Heart left ventricle (tissue), 16 donors: ENCODE measurements at places on chromosomes 12 and 14. TPM values are rescaled to one million over a fixed set of nuclear protein-coding genes. Genes with fewer than 3 reads are reported as not detected.

Gene OR4Q3
- not detected for total RNA-seq

Gene DNAJC22
- 0.50 TPM for total RNA-seq

Gene MYO1H
- total RNA-seq: not detected

Gene DBX2
- not detected for total RNA-seq

Gene HHIPL1
- total RNA-seq: 2.2 TPM

Gene CD9
- total RNA-seq: 46.8 TPM

Gene IL22
- total RNA-seq: not detected

Gene MSI1
- 5.8 TPM for total RNA-seq

Gene REM2
- not detected for total RNA-seq

Gene TPH2
- total RNA-seq: not detected

Gene KRT73
- total RNA-seq: not detected

Gene GNG2
- total RNA-seq: 6.3 TPM

Gene CCDC175
- total RNA-seq: not detected

Gene KRT4
- total RNA-seq: not detected

Gene TMEM132C
- 0.11 TPM for total RNA-seq

Gene GLI1
- 0.79 TPM for total RNA-seq

Gene PMCH
- total RNA-seq: not detected

Gene NID2
- total RNA-seq: 40.6 TPM

Gene DDX23
- 37.3 TPM for total RNA-seq

Gene KRT6A
- total RNA-seq: not detected

Gene TAS2R46
- 0.79 TPM for total RNA-seq

Gene MIP
- total RNA-seq: 0.32 TPM

Gene SPIC
- 0.68 TPM for total RNA-seq

Gene SDS
- 1.5 TPM for total RNA-seq

Gene PLEKHD1
- total RNA-seq: not detected

Gene FAM181A
- not detected for total RNA-seq

Gene HOXC12
- total RNA-seq: not detected

Gene PGF
- 5.9 TPM for total RNA-seq

Gene CD163L1
- 7.3 TPM for total RNA-seq
